ENCODE measurements at places on chromosomes 2 and 18.

DNA sequence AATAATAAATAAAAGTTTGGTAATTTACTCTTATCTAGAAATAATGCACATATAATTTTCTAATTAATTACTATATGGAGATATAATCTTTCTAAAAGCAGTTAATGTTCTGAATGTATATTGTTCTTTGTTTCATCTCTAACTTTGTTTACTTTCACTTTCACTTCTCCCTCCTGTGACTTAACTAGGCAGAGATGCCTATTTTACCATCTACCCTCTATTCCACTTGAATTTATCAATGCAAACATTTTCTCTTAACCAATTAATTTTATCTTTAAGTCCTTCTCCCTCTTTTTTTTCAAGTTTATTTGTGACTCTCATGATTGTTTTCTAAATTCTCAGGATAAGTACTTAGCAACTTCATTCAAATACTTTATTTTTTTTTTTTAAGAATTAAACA, 55.1 kb upstream of the IL1RL1 start:
- H3K27ac ChIP-seq, result no peak overlapping the region
- no peaks in the 10 kb centered on the region for H3K27me3 ChIP-seq
- no peaks in the 10 kb centered on the region for H3K36me3 ChIP-seq
- peaks cover 4% of the 10 kb centered on the region for H3K4me1 ChIP-seq
- DNase-seq, result no peak
- H3K4me3 ChIP-seq, result no peak overlapping the region

DNA sequence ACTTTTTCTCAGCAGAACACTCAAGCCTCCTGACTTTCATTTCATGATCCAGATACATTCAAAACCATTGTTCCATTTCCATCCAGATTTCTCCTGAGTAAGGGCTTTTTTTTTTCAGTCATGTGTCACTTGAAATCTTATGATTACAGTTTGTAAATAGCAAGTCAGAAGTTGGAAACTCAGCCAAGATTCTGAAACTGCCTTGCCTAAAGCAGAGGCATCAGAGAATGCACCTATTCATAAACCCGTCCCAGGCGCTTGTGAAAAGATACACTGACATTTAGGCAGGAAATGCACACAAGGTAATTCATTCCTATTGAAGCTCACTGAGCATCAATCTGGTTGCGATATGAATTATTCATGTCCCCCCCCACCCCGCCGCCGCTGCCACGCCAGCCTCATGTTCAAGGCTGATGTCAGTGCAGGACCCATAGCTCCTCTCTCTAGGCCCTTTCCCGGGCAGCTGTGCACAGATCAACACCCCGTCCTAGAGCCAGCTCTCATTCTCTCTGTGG, 30.4 kb upstream of the MGAT4A start:
- H3K27ac ChIP-seq, result no peak overlapping the region
- peaks cover 88% of the 10 kb centered on the region for H3K4me1 ChIP-seq
- no peak overlapping the region for H3K4me3 ChIP-seq
- H3K27me3 ChIP-seq, result no peaks in the 10 kb centered on the region
- DNase-seq, result no peak
- no peaks in the 10 kb centered on the region for H3K36me3 ChIP-seq

DNA sequence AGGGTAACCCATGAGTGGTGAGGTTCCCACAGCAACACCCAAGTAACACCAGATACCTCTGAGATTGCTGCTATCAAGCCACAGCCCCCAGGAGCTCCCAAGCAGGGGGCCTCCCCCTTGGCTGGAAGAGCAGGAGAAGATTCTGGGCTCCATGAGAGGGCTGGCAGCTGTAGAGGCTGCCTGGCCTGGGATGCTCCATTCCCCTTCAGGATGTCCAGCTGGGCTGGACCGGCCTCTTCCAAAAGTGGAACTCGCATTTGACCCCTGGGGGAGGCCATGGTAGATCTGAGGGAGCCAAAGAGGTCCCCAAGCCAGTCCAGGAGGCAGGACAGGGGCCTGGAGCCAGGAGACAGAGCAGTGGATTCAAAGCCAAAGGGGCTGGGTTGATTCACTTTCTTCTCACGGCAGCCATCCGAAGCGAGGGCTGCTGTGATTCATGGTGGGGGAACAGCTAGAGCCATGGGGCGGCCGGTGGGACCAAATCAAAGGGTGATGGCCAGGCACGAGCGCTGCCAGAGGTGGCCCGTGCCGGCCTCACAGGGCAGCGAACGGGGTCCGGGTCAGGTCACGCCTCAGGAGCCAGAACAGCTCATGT, 95.3 kb upstream of the ID2 start:
- no peaks in the 10 kb centered on the region for H3K27me3 ChIP-seq
- H3K27ac ChIP-seq, result no peak overlapping the region
- H3K4me1 ChIP-seq, result peaks cover 30% of the 10 kb centered on the region
- DNase-seq, result no peak

DNA sequence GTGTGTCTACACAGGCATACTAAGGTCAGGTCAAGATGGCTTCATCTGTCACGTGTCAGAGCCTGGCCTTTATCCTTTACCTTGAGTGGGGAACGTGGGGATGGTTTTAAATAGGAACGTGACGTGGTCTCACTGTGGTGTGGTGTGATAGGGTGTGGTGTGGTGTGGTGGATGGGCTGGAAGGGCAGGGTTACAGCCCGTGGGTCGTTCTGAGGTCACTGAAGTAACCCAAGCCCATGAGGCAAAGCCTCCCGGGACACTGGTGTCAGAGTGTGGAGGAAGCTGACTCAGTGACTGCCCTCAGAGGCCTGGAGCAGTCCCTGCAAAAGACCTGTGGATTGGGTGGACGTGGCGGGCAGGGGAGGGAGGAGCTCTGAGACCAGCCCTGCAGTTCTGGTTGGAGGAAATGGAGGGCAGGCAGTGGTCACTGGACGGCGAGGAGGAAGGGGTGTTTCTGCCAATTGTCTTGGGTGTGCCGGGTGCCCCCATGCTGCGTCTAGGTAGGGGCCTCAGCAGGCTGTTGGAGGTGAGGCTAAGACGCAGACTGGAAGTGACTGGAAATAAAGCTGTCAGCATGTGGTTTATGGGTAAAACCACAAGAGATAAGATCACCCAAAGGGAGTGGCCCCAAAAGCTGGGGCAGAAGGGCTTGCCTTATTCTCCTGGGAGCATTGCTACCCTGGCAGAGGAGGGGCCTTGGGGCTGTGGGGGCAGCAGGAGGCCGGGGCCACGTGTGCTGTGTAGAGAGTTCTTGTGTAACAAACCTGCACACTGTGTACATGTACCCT, 84.8 kb downstream of the SH3RF3 start:
- H3K4me3 ChIP-seq, result no peak overlapping the region
- H3K27me3 ChIP-seq, result no peaks in the 10 kb centered on the region
- H3K4me1 ChIP-seq, result peaks cover 50% of the 10 kb centered on the region

DNA sequence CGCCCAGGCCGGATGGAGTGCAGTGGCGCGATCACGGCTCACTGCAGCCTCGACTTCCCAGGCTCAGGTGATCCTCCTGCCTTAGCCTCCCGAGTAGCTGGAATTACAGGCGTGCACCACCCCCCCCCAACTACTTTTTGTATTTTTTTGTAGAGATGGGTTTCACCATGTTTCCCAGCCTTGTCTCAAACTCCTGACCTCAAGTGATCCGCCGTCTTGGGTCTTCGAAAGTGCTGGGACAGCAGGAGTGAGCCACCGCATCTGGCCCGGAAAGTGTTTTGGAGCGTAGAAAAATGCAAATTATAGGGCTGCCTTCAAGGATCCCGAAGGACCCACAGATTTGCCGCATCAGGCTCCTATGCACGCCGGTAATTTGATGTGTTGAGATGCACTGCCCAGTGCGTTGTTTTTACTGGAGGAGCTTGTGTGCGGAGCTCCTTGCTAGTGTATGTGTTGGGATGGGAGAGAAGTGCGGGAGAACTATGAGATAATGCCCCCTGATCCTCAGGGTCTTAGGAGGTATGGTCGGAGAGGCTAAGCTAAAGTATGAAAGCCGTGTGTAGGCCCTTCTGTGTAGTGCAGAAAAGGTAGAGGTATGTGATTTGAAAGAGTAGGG, 1.2 kb upstream of the CLASP1 start:
- DNase-seq, result peak; percentile 66
- H3K27ac ChIP-seq, result peak overlapping the region; percentile 82
- H3K4me3 ChIP-seq, result peak overlapping the region; percentile 96

- no peak overlapping the region for H3K27ac ChIP-seq
- no peak for DNase-seq
- no peaks in the 10 kb centered on the region for H3K4me1 ChIP-seq
- H3K36me3 ChIP-seq, result no peaks in the 10 kb centered on the region
- H3K4me3 ChIP-seq, result no peak overlapping the region
Measured at GRCh38 chr18:48634975-48635374, 96.1 kb downstream of the CTIF start.

- H3K4me3 ChIP-seq, result no peak overlapping the region
- H3K36me3 ChIP-seq, result no peaks in the 10 kb centered on the region
- H3K27ac ChIP-seq, result no peak overlapping the region
- H3K27me3 ChIP-seq, result no peaks in the 10 kb centered on the region
Measured at GRCh38 chr2:12090590-12090989, 344.2 kb downstream of the LPIN1 start.

DNA sequence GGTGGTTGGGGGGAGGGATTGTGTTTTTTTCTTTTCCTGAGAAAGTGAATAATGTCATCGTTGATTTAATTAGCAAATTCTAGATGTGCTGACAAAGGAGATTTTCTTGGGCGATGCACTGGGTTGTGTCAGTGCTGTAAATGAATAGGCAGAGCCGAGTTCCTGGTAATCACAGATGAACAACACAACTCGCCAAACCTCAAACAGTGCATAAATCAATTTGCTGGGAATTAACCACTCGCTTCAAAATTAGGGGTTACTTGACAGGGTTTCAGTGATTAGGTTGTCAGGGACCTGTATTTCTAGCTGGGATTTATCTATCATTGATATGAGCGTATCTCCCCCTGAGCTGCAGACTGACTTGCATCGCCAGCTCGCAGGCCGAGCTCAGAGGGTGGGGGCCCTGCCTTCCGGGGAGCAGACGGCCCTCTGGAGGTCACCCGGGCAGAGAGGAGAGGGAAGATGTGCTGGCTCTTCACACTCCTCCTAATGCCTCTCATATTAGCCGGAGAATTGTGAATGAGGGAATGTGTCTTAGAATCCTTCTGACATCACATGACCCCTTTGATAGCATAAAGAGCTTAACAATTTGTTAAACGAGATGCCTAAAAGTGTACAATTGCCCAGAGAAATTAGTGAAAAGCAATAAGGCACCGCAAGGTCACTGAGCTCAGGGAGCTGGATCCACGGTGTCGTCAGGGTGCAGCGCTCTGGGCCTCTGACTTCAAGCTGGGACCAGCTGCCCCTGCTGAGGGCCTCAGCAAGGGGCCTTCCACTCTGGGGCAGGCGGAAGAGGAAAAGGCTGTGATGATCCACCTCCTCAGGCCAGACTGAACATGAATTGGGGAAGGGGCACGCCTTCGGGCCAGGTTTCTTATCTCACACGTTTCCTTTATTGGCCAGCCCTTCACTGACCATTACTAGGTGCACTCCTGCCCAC, 48.9 kb downstream of the SMIM21 start:
- DNase-seq, result no peak
- H3K36me3 ChIP-seq, result no peaks in the 10 kb centered on the region
- no peaks in the 10 kb centered on the region for H3K4me1 ChIP-seq
- H3K27ac ChIP-seq, result no peak overlapping the region
- no peaks in the 10 kb centered on the region for H3K27me3 ChIP-seq

DNA sequence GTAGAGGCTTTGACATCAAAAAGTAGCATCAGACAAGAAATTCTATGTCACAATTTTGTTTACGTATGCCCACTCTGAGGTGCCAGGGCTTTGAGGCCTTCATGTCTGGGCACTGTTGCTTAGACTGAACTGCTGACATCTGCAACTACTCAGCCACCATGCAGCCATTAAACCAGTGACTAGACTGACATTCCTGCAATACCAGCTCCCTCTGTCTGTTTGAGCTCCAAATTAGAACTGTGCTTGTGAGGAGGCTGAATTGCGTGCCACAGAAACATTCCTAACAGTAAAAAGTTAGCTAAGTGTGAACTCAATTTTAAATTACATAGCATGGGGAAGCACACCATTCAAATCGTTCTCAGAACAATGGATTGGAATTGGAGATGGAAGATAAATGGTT, 163.2 kb downstream of the INSIG2 start:
- DNase-seq, result no peak
- H3K4me1 ChIP-seq, result no peaks in the 10 kb centered on the region

- no peak for DNase-seq
- H3K4me1 ChIP-seq, result peaks cover 50% of the 10 kb centered on the region
- no peaks in the 10 kb centered on the region for H3K27me3 ChIP-seq
- H3K36me3 ChIP-seq, result peaks cover 12% of the 10 kb centered on the region
Measured at GRCh38 chr18:3250237-3251107, 2.9 kb downstream of the MYL12A start.

- peaks cover 3% of the 10 kb centered on the region for H3K27me3 ChIP-seq
- no peak for DNase-seq
- no peaks in the 10 kb centered on the region for H3K36me3 ChIP-seq
- H3K4me1 ChIP-seq, result no peaks in the 10 kb centered on the region
Measured at GRCh38 chr18:7980656-7981055, 413.5 kb downstream of the PTPRM start.

DNA sequence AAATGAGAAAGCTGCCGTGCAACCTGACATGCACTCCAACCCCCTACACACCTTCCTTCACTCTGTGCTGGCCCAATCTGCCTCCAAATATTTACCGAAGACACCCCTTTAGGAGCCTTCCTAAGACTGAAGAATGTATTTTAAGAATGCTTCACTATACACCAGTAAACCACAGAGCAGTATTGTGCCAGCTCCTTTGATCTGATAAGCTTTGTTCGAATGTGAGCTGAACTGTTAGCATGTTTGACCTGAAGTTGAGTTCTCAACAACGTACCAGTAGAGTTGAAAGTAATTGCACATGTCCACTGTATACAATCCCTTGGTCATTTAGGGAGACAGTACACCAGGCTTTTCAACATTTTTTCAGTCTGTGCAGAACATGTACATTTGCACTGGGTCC, 259.2 kb downstream of the TGIF1 start:
- no peaks in the 10 kb centered on the region for H3K4me1 ChIP-seq
- DNase-seq, result no peak
- H3K4me3 ChIP-seq, result no peak overlapping the region

GRCh38 chr18:9507565-9508088, 32.3 kb downstream of the RALBP1 start:
- no peak for DNase-seq
- no peaks in the 10 kb centered on the region for H3K36me3 ChIP-seq
- no peaks in the 10 kb centered on the region for H3K27me3 ChIP-seq

GRCh38 chr2:128373451-128374000, 54.9 kb upstream of the HS6ST1 start:
- no peak for DNase-seq
- no peaks in the 10 kb centered on the region for H3K36me3 ChIP-seq
- H3K4me3 ChIP-seq, result no peak overlapping the region
- no peaks in the 10 kb centered on the region for H3K4me1 ChIP-seq
- no peak overlapping the region for H3K27ac ChIP-seq

- H3K4me3 ChIP-seq, result no peak overlapping the region
- peaks cover 33% of the 10 kb centered on the region for H3K4me1 ChIP-seq
- H3K27me3 ChIP-seq, result no peaks in the 10 kb centered on the region
- no peaks in the 10 kb centered on the region for H3K36me3 ChIP-seq
- no peak overlapping the region for H3K27ac ChIP-seq
Measured at GRCh38 chr2:230578106-230578505, 134.5 kb upstream of the CAB39 start.

DNA sequence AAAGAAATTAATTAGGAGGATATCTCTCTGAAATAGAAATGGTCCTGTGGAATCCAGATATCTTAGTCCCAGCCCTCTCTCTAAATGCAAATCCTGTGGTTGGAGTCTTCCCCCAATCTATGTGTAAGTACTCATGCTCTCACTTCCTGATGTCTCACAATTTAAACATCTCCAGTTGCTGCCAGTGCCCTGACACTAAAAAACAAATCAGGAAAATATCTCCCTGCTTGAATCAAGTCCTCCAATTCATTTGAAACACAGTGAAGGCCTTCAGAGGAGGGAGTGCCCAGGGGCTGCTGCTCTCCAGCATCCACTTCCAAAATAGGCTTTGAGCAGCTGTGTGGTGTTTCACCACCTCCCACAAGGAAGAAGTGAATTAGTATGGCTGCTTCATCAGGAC, 413.8 kb downstream of the RAD51AP2 start:
- no peaks in the 10 kb centered on the region for H3K36me3 ChIP-seq
- H3K4me3 ChIP-seq, result no peak overlapping the region
- peaks cover 6% of the 10 kb centered on the region for H3K4me1 ChIP-seq
- peak; percentile 16 for DNase-seq
